ENCODE measurements at places on chromosomes 5 and 9.

- no peak for DNase-seq
Measured at GRCh38 chr9:137493364-137494103, 34.4 kb upstream of the NSMF start.

DNA sequence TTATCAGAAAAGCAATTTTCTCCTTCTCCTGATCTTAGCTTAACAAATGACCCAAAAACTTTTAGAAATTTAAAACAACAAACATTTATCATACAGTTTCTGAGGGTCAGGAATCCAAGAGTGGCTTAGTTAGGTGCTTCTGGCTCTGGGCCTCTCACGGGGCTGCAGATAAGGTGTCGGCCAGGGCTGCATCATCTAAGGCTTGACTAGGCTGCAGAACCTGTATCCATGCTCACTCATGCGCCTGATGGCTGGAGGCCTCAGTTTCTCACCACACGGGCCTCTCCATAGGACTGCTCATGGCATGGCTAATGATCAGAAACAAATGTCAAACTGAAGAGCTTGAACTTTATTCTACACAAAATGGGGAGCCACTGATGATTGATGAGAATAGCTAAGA lies 210.0 kb downstream of the SEC61B start:
- DNase-seq: no peak

DNA sequence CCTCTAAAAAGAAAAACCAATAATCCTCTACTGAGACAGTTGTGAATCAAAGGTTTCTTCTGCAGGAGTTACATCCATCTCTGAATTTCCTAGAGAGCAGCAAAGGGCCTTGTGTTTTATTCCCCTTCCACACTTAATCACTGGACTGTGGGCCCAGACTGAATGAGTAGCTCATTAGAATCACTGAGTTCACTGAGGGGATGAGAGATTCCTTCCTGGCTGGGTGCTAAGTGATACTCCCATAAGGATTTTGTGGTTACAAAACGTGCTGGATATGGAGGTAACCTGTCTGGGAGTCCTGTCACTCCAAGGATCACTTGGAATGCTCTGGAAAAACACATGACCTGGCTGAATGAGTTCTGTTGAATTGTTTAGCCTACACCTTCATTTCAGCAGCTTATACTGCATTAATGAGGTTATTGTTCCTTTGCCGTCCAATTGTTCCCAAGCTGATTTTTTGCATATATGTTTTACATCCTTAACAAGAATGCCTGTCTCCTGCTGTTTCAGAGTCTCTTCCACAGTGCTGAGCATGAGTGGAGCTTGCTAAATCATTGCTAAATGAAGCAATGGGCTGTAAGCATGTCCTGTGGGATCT lies 82.9 kb downstream of the MEF2C start:
- no peak for DNase-seq

- no peak for DNase-seq
Measured at GRCh38 chr5:78001197-78001596, 225.1 kb upstream of the TBCA start.

DNA sequence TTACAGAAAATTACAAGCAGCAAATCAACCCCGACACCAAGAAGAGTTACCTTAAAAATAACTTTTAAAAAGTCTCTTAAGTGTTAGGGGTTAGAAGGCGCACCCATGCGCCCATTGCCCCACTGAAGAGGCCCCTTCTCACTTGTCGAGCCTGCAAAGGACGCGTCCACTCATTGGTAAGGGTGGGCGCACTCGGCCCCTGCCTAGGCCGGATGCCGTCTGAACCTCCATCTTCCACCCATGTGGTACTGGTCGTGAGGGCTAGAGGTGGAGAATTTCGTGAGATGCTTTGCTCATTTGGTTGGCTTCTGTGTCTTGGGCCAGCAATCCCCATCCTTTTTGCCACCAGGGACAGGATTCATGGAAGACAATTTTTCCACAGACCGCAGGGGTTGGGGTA lies 27.5 kb upstream of the LRRC14B start:
- DNase-seq: no peak

- no peak for DNase-seq
Measured at GRCh38 chr5:113162208-113162607, 185.6 kb downstream of the DCP2 start.
